Activated CD4-positive, alpha-beta T cell treated with anti-CD3 and anti-CD28 coated beads, Interleukin-10, Interleukin-2, amounts not matched to agents 100 ng/mL and 50 ng/mL, durations not matched to agents 16 hours and 8 hours (primary cell): ENCODE measurements at places on chromosomes 5 and 9.

- no peak for DNase-seq
These were observed 957.8 kb upstream of the CTNND2 start for GRCh38 chr5:12861886-12862654.

GRCh38 chr5:97528941-97529340 is 345.9 kb upstream of the RIOK2 start:
- DNase-seq = no peak

GRCh38 chr9:22992780-22993179 is 546.2 kb downstream of the DMRTA1 start:
- no peak for DNase-seq

DNA sequence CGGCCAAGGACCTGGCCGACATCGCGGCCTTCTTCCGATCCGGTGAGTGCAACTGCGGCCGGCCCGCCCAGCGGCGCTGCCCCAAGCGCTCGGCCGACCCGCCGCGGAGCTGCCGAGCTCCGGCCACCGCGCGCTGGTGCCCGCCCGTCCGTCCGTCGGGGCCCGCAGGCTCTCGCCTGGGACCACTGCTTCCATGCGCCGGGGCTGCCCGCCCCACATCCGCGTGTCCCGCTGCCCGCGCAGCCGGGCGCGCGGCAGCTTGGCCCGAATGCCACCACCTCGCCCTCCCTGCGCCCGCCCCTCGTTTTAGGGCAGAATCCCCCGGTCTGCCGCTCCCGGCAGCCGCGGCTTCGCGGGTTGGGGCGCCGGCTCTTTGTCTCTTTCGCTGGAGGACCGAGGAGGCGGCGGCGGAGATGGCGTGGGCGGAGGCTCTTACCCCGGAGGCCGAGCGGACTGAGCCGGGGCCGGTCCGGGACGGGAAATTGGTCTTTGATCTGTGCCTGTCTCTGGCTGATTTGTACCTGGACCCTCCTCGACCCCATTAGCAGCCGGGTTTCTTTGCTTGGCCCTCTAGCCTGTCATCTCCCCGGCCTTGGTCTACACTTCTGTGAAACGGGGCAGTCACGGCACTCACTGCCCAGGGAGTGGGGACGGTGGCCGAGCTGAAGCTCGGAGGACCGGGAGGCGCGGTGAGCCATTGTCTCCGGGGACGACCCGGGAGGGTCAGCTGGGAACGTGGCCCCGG is 871 bp downstream of the TRIO start:
- DNase-seq = peak; percentile 10

GRCh38 chr9:124126648-124127646 is 115.4 kb downstream of the LHX2 start:
- peak; percentile 82 for DNase-seq

GRCh38 chr5:149406203-149406978 is 27.3 kb upstream of the IL17B start:
- DNase-seq = no peak

DNA sequence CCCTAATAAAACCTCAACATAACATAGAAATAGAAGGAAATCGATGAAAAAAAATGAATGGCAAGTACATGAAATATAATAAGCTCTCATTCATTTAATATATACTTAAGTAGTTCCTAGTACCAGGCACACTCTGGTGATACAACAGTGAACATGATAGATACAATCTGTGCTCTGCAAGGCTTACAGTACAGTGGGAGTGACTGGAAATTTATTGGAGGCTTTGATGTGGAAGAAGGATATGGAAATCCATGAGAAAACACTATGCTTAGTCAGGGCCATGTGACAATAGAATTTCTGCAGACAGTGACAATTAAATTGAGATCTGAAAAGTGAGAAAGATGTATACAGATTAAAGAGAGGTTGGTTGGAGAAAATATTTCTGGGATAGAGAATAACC is 32.0 kb upstream of the IL33 start:
- no peak for DNase-seq

- no peak for DNase-seq
These were observed 10.3 kb upstream of the GPBP1 start for GRCh38 chr5:57163553-57164006.

GRCh38 chr9:76027416-76027815 is 136.9 kb downstream of the PCSK5 start:
- peak; percentile 1 for DNase-seq

- DNase-seq = no peak
These were observed 36.3 kb downstream of the ITGA2 start for GRCh38 chr5:53025487-53025886.

- no peak for DNase-seq
These were observed 68.2 kb downstream of the EBF1 start for GRCh38 chr5:159031513-159031912.

DNA sequence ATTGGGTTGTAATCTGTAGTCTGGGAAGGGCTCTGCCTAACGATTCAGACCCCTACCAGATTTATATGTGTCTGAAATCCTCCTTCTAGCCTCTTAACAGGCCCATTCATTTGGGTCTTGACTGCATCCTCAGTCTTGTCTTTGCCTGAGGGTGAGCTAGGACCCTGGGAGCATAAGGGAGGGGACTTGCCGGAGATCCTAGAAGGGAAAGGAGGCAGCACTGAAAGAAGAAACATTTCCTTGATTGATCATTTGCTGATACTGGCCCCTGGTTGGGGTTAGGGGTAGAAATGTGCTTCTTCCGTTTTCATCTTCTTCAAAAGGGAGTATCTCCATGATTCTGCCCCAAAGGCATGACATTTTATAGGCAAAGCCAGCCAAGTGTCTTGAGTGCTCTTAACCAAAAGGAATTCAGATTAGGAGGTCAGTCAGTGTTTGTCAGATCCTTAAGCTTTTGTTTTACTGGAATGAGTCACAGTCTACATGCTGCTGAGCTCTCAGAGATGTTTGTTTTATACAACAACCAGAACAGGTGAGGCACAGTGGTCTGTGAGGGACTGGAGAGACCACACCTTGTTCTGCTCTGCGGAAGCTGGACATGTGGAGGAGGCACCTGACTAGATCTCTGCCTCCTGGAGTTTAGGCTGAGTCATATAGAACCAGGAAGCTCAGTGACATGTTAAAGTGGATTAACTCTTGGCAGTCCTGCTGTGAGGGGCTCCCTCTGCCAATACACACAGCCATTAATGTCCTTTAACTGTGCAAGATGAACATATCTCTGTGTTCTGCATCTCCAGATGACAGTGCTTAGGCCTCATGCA is 37.7 kb downstream of the PCDHAC2 start:
- no peak for DNase-seq

DNA sequence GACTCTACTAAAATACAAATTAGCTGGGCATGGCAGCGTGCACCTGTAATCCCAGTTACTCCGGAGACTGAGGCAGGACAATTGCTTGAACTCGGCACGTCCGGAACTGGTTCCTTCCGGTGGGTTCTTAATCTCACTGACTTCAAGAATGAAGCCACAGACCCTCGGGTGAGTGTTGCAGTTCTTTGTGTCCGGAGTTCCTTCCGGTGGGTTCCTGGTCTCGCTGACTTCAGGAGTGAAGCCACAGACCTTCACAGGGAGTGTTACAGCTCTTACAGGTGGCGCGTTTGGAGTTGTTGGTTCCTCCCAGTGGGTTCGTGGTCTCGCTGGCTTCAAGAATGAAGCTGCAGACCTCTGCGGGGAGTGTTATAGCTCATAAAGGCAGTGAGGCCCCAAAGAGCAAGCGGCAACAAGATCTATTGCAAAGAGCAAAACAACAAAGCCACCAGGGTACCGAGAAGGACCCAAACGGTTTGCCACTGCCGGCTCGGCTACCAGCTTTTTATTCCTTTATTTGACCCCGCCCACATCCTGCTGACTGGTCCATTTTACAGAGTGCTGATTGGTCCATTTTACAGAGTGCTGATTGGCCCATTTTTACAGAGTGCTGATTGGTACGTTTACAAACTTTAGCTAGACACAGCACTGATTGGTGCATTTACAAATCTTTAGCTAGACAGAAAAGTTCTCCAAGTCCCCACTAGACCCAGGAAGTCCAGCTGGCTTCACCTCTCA is 28.6 kb upstream of the SLC6A19 start:
- peak; percentile 40 for DNase-seq

GRCh38 chr5:176740702-176741496 is 69.5 kb upstream of the UNC5A start:
- no peak for DNase-seq

GRCh38 chr5:158990979-158991775 is 108.5 kb downstream of the EBF1 start:
- DNase-seq = no peak

DNA sequence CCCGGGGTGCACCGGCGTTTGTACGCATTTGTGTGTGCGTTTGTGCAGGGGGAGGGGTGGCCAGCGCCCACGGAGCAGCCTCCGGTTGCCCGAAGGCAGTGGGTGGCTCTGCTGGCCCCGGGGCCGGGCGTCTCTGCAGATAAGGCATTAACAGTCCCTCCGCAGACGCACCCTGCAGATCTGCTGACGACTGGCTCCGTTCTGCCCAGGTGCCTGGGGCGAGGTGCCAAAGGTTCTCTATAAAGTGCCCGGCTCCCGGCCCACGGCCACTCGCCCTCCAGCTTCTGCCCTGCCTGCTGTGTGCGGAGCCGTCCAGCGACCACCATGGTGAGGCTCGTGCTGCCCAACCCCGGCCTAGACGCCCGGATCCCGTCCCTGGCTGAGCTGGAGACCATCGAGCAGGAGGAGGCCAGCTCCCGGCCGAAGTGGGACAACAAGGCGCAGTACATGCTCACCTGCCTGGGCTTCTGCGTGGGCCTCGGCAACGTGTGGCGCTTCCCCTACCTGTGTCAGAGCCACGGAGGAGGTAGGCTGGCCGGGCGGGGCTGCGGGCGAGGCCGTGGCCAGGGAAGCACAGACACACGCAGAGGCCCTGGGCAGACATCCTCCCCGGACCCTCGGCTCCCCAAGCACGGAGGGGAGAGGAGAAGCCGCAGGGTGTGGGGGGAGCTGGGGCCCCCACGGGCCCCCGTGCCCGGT is at the start of gene SLC6A19:
Gene SLC6A19 (plus strand): TSS at position 269 of the 699 bp plus-strand sequence. CDS start 56 bp downstream, at position 325.
- no peak for DNase-seq

- DNase-seq = no peak
These were observed 1866.7 kb upstream of the C9orf72 start for GRCh38 chr9:29439961-29440360.

- no peak for DNase-seq
These were observed 453.4 kb upstream of the GRAMD2B start for GRCh38 chr5:125969814-125970171.

DNA sequence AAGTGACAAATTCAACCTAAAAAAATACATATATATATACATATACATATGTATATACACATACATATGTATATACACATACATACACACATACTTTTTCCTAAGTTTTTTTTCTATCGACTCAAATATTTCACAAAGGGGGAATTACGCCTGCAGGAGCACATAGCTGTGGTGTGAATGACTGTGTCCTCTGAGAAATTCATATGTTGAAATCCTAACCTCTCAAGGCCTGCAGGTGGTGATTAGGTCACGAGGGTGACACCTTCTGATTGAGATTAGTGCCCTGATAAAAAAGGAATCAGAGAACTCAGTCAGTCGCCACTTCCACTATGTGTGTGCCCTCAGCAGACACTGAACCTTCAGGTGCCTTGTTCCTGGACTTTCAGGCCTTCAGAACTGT is 248.7 kb downstream of the SEMA5A start:
- DNase-seq = no peak

DNA sequence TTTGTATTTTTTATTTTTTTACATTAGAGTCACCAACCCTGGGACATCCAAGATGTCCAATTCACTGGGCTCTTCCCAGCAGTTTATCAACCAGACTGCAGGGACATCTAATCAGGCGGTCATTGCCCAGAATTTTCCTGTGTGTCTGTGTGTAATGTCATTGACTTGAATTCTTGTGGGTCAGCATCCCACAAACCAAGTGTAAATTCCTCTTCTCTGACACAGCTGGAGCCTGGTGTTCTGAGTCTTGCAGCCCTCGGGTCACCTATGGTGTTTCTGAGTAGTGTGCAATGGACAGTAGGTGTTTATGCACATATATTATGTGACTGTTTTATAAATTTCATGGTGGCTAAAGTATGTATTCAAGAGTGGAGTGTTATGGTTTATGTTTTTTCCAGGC is 815.7 kb downstream of the SEMA5A start:
- no peak for DNase-seq

DNA sequence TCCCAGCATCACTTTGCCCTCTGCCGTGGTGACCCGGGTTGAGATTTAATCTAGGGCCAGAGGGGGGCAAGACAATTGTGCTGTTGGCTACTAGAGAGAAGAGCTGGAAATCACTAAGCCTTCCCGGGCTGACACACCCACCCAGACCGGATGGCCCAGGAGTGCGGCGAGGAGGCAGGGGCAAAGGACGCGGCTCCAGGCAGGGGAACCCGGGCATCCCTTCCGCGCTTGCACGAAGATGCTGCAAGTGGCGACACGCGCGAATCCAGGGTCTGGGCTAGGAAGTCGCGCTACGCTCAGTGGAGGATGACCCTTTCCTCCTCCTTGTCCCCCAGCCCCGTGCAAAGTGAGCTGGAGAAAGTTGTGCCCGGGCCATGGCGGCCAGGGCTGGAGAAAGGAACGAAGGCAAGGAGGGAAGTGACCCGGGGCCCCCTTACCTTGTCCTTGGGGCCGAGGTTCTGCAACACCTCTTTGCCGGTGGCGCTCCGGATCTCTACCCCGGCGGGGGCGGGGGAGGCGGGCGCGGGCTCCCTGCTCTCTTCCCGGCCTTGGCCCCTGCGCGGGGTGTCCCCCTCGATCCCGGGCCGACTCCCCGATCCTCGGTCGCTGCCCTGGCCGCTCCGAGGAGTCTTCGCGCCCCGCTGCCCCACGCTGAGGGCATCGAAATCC is 693 bp downstream of the DPYSL3 start:
- no peak for DNase-seq

- no peak for DNase-seq
These were observed 217.1 kb upstream of the MVB12B start for GRCh38 chr9:126109575-126109974.

- DNase-seq = no peak
These were observed 445.0 kb upstream of the SMC2 start for GRCh38 chr9:103649086-103649485.

GRCh38 chr9:74755355-74755754 is 132.4 kb downstream of the TRPM6 start:
- no peak for DNase-seq

- DNase-seq = no peak
These were observed 12.8 kb upstream of the PANK3 start for GRCh38 chr5:168592014-168592368.

- no peak for DNase-seq
These were observed 202.9 kb downstream of the NR2F1-AS1 start for GRCh38 chr5:93378073-93378472.

DNA sequence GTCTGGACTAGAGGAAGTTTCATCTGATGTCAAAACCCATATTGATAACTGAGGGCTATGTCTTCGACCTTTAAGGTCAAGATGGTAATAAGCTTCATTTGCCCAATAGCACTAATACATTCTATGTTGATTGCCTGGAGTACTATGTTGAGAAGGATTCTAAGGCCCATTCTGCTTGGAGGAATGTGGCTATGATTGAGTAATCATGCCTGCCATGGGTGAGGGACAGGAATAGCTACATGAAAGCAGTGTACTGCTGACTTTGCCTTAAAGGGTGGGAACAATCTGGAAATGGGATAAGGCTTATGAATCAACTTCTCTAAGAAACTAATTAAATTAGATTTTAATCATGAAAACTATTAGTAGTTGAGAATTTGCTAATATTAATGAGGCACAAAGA is 13.6 kb downstream of the NNT start:
- DNase-seq = no peak
